ENCODE measurements at places on chromosomes 4 and X.

DNA sequence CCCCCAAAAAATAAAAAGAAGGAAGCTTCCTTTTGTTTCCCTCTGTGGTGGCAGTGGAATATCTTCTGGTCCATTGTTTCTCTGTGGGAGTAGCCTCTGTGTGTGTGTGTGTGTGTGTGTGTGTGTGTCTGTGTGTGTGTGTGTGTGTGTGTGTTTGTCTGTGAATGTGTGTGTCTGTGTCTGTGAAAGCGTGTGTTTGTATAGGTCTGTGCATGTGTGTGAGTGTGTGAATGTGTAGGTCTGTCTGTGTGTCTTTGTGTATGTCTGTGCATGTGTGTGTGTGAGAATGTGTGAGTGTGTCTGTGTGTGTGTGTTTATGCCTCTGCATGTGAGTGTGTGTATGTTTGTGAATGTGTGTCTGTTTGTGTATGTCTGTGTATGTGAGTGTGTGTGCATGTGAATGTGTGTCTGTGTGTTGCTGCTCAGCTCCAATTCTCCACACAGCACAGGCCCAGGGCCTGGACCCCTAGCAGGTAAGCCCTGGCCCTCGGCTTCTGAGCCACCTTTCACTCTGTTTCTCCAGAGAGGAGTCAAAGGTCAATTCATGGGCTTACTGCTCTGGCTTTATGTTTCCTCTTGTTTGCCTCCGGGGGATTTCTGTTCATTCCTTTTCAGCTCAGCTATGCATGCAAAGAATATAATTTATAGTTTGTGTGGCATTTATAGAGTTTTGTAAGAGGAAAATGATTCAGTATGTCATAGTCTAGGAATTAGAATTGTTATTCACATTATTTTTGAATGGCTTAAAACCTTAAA is 89.8 kb downstream of the UCHL1 start:
- no peak for DNase-seq

GRCh38 chrX:13763489-13763888 is 28.9 kb downstream of the OFD1 start:
- no peak for DNase-seq

DNA sequence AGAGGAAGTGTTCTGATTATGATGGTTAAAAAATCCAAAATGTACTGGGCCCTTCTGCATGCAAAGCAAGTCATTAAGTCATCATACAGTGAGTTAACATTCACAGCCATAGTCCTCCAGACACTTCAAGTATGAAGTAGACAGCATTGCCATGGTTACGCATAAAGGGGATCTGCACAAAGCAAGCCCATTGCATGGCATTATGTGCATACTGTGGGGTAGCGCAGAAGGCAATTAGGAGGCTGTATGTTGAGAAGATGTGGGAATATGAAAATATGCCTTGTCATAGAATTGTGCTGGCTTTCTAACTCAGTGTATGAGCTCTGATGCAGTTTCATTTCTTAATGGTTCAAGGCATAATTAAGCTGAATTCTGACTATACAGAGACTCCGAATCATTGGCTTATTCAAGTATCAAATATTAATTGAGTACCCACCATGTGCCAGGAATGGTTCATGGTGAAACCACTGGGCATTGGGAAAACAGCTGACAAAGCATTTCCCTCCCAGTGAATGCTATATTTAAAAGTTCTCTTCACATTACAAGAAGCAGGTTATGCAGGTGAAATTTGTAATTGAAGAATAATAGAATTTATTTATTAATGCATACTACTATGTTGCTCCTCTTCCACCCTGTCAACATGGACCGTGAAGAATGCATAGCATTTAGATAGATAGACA is 588.9 kb downstream of the ZNF674 start:
- DNase-seq, result no peak

DNA sequence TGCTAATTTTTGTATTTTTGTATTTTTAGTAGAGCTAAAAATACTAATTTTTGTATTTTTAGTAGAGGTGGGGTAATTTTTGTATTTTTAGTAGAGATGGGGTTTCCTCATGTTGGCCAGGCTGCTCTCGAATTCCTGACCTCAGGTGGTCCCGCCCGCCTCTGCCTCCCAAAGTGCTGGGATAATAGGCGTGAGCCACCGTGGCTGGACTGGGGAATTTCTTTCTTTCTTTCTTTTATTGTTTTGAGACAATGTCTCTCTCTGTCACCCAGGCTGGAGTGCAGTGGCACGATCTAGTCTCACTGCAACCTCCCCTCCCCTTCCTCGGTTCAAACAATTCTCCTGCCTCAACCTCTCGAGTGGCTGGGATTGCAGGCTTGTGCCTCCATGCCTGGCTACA is 83.0 kb downstream of the FAM193A start:
- no peak for DNase-seq

GRCh38 chr4:48360285-48361011 is 19.1 kb downstream of the SLAIN2 start:
- no peak for DNase-seq

- no peak for DNase-seq
Measured at GRCh38 chrX:117843749-117844148, 272.9 kb downstream of the KLHL13 start.

DNA sequence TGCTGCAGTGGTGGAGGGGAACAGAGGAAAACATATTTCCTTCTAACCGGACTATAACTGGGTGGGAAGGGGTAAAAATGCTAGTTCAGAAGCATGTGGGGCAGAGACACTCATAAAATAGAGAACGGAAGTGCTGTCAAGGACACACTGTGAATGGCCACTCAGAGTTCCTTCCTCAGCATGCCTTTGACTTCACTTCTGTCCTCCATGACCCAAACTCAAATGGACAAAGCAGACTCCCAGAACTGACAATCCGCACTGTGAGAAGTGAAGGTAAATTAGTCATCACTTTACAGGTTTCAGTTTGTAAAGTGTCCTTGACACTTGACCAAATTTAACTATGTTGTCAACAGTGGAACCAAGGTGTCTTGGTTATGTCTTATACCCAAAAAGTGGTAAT is 30.2 kb upstream of the ELF2 start:
- no peak for DNase-seq

- no peak for DNase-seq
Measured at GRCh38 chr4:1462009-1462767, 55.9 kb upstream of the NKX1-1 start.

GRCh38 chr4:126775485-126776106 is 857.2 kb upstream of the INTU start:
- DNase-seq, result no peak

DNA sequence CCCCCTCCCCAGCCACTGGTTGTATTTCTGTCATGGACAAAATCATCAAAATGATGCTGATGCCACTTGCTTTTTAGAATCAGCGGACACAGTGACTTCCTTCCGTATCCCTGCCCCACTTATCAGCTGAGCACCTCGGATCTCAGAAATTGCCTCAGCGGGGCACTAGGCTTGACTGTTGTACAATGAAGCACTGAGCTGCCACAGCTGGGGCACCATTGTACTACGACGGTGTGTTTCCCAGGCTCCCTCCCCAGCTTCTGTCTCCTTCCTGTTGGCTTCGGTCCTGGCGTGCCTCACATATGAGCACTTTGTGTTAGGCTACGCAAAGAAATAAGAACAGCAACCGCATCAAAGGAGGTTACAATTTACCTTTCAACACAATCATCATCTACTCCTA is 82.4 kb downstream of the F11 start:
- DNase-seq, result no peak

GRCh38 chrX:39652336-39652735 is 445.4 kb downstream of the BCOR start:
- DNase-seq, result no peak

- DNase-seq, result no peak
Measured at GRCh38 chr4:72468904-72469502, 100.0 kb downstream of the ADAMTS3 start.

DNA sequence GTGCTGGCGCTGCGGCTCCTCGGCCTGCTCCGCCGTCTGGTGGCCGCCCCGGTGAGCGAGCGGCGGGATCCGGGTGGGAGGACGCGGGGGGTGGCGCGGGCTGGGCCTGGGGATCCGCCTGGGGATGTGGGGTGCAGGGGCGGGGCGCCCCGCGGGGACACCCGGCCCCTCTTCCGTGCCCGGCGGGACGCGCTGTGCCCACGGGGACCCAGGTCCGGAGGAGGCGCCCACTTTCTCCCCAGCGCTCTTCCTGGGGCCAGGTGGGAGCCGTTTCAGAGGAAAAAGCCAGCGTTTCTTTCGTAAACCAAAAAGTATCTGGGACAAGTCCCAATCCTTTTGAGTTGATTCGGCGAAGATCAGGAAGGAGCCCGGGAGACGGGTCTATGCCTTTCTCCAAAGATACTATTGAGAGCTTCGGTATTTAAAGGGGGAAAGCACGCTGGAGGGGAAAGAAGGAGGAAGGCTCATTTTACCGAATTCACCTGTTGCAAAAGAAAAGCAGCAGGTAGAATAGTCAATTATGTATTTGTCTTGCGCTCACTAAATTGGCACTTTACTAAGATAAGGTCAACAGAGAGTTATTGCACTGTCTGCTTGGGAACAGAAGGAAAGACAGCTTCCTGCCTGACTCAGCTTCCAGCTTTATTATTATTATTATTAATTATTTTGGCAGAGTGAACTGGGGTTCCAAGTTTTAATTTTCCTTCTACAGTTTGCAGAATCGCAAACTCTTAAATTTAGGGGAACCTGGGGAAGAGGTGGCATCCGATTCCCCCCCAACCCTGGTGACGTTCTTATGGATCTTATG is 81.5 kb upstream of the CD99 start:
- DNase-seq, result no peak

GRCh38 chr4:4888695-4889094 is 29.2 kb downstream of the MSX1 start:
- DNase-seq, result no peak

DNA sequence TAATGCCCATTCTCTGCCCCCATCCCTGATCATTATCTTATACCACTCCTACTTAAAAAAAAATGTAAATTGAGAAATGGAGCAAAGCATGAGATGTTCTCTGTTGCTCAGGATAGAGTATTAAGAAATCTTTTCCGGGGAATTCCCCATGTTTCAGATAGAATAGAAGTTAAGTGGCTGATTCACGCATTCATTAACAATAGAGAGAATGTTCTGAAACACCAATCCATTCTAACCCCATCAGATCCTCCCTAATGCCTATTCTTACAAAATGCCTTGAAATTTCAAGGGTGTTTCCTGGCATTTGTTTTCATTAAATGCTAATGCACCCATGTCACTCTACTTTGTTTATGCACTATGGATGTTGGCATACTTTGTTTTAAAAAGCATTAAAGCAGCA is 101.1 kb downstream of the AREG start:
- DNase-seq, result no peak

DNA sequence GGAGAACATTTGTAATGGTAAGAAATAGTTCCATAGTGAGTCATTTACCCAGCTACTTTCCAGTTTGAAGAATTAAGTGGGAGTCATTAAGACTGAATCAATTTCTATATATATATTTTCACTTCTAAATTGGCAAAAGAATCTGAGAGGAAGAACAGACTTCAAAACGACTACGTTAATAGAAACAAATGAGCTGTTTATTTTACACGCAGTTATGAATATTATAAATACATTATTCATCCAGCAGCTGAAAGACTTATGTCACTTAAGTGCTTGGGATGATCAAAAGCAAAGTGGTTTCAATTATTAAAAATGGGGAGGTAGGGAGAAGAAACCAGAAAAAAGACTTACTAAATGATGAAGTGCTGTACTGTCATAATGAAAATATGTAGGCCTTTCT is 260.5 kb upstream of the DDX53 start:
- no peak for DNase-seq

DNA sequence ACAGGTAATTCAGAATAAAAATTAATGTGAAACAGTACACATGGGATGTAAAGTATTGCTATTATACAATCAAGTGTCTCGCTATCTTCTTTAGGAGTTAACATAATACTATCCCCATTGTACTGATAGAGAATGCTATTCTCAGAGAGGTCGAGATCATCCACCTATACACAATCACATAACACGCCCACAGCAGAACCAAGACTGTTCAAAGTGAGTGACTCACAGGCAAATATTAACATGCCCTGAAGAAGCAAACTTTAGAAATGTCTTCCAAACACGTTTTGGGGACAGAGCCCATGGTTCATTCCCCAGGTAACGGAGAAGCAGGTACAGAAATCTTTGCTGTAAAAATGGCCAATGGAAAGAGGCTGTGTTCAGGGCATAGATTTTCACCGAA is 50.1 kb upstream of the PHKA2 start:
- DNase-seq, result no peak

- DNase-seq, result no peak
Measured at GRCh38 chr4:121376097-121376496, 4.7 kb downstream of the QRFPR start.

- DNase-seq, result no peak
Measured at GRCh38 chr4:69589884-69590283, 49.6 kb downstream of the UGT2A2 start.

DNA sequence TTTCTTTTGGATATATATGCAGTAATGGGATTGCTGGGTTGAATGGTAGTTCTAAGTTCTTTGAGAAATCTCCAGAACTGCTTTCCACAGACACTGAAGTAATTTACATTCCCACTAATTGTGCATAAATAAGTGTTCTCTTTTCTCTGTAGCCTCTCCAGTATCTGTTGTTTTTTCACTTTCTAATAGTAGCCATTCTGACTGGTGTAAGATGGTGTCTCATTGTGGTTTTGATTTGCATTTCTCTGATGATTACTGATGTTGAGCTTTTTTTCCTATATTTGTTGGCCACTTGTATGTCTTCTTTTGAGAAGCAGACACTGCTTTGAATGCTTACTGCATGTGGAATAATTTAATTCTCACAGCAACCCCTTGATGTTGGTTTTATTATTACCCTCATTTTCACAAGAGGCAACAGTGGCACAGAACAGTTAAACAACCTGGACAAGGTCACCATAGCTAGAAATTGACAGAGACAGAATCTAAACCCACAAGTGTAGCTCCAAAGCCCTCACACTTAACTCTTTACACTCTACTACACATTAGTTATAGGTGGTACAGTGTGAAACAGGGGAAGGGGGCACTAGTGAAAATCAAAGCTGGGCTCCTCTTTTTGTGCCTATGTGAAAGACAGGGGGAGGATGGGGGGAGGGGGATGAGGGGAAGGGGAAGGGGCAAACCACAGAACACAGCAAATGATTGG is 96.1 kb downstream of the REELD1 start:
- DNase-seq, result no peak

- DNase-seq, result no peak
Measured at GRCh38 chr4:17932041-17932440, 89.5 kb downstream of the LCORL start.

DNA sequence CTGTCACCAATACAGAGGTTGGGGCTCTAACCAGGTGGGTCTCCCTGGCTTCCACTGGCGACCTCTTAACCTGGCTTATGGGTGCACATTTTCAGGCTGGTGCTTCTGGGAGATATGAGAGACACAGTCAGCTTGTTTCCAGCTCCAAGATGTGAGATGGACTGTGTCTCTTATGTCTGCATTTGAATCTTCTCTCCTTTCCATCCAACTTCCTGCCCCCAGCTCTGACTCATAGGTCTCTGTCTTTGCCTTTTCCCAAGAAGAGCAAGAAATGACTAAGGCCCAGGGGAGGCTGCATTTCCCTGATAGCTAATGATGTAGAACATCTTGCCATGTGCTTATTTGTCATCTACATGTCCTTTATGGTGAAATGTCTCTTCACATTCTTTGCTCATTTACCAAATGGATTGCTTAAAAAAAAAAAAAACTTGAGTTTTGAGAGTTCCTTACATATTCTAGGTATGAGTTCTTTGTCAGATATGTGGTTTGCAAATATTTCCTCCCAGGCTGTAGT is 3.2 kb upstream of the UXT start:
- DNase-seq, result no peak

Data from naive thymus-derived CD8-positive, alpha-beta T cell (primary cell).